ENCODE measurements at places on chromosomes 1 and 21. TPM values are rescaled to one million over a fixed set of nuclear protein-coding genes. Genes with fewer than 3 reads are reported as not detected.

Gene MYOM3
- total RNA-seq = not detected

Gene KRTAP7-1
- total RNA-seq = not detected

Gene NTNG1
- total RNA-seq = 0.28 TPM

Gene KIF17
- total RNA-seq = 0.25 TPM

Gene FMO5
- 0.37 TPM for total RNA-seq

Gene CHRM3
- total RNA-seq = 0.11 TPM

DNA sequence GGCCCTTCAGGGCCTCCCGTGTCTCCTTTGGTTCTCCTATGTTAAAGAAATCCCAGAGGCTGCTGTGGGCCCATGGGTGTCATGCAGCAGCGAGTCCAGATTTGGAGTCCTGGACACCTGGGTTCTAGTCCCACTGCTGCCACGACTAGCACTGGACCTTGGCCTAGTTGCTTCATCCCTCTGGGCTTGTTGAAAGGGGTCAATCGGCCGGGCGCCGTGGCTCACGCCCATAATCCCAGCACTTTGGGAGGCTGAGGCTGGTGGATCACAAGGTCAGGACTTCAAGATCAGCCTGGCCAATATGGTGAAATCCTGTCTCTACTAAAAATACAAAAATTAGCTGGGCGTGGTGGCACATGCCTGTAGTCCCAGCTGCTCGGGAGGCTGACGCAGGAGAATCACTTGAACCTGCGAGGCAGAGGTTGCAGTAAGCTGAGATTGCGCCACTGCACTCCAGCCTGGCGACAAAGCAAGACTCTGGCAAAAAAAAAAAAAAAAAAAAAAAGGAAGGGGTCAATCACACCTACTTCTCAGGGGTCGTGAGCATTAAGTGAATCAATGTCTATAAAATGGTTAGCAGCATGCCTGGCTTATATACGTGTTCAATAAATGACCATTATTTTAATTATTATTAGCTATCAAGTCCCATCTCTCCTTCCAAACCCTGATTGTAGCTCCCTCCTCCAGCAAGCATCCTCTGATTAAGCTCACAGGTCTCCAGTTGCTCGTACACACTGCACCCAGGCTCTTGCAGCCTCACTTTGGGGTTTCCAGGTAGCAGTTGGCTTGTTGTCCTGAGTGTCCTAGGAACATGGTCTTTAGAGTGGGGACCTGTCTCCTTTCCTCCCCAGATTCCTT is 43.8 kb downstream of the KIRREL1 start:
- H3K4me3 ChIP-seq = no peak overlapping the region
- no peak for DNase-seq
- no peaks in the 10 kb centered on the region for H3K4me1 ChIP-seq
- H3K27me3 ChIP-seq = peaks cover 2% of the 10 kb centered on the region
- H3K36me3 ChIP-seq = no peaks in the 10 kb centered on the region
- H3K27ac ChIP-seq = no peak overlapping the region

DNA sequence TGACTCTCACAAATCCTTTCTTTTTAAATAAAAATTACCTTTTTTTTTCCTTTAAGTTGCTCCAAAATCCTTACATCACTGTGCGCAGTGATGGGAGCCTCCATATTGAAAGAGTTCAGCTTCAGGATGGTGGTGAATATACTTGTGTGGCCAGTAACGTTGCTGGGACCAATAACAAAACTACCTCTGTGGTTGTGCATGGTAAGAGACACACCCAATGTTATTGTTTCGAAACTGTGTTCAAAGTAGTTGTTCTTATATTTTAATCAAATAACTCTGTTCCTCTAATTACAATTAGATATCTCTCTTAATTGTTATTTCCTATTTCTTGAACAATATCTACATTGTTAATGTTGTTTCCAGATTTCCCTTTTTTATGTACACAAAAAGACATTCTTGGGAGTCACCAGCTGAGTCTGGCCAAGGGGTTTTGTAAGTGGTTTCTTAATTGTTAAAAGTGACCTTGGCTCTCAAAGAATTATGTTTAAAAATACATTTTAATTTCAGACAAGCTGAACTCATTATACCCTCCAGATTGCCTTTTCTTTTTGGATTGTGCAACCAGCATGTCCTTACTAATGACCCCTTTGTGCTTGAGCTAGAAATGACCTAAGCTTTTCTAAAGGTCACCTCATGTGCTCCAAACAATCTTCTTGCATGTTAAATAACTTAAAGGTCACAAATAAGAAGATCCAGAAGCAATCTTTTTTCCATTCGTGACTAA is 250.1 kb downstream of the HMCN1 start:
- H3K27ac ChIP-seq = no peak overlapping the region
- H3K36me3 ChIP-seq = no peaks in the 10 kb centered on the region
- no peak overlapping the region for H3K4me3 ChIP-seq
- peaks cover 21% of the 10 kb centered on the region for H3K4me1 ChIP-seq
- no peak for DNase-seq

DNA sequence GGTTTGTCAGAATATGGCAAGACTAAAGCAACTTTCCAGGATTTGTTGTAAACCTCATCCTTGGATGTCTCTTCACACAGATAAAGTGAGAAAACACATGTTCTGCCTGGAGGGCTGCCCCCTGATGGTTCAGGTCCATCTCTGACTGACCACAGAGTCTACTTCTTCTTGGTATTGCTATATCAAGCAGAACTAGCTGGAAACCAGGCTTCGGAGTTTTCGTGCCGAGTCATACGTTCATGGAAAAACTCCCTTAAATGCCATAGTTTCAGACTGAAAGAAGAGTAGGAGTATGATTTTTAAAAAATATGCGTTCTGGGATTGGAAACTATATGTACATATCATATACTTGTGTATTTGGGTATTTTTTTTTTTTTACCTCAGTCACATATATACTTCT is 5.8 kb downstream of the OR10T2 start:
- no peak for DNase-seq
- H3K36me3 ChIP-seq = no peaks in the 10 kb centered on the region
- H3K27ac ChIP-seq = no peak overlapping the region
- H3K4me3 ChIP-seq = no peak overlapping the region

- H3K27me3 ChIP-seq = no peaks in the 10 kb centered on the region
- no peak overlapping the region for H3K4me3 ChIP-seq
- peak overlapping the region; percentile 77 for H3K27ac ChIP-seq
- H3K36me3 ChIP-seq = peaks cover 50% of the 10 kb centered on the region
Measured at GRCh38 chr1:15627343-15627988, 10.2 kb downstream of the DDI2 start.

DNA sequence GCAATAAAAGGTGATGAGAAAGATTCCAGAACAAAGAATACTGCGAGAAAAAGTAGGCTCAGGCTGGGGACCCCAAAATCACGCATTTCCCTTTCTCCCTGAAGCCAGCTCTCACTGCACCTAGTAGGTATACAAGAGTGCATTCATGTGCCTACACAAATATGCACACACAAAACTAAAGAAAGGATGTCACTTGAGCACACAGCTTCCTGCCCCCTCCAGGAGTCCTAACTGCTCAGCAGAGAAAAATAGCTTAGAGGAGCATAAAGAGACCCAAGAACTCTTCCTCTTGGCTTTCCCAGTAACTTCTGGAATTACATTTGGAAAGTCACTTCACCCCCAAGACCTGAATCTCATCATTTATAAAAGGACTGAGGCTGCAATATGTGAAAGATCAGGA is 38.0 kb downstream of the JAK1 start:
- H3K4me3 ChIP-seq = no peak overlapping the region
- H3K36me3 ChIP-seq = peaks cover 23% of the 10 kb centered on the region
- DNase-seq = no peak

DNA sequence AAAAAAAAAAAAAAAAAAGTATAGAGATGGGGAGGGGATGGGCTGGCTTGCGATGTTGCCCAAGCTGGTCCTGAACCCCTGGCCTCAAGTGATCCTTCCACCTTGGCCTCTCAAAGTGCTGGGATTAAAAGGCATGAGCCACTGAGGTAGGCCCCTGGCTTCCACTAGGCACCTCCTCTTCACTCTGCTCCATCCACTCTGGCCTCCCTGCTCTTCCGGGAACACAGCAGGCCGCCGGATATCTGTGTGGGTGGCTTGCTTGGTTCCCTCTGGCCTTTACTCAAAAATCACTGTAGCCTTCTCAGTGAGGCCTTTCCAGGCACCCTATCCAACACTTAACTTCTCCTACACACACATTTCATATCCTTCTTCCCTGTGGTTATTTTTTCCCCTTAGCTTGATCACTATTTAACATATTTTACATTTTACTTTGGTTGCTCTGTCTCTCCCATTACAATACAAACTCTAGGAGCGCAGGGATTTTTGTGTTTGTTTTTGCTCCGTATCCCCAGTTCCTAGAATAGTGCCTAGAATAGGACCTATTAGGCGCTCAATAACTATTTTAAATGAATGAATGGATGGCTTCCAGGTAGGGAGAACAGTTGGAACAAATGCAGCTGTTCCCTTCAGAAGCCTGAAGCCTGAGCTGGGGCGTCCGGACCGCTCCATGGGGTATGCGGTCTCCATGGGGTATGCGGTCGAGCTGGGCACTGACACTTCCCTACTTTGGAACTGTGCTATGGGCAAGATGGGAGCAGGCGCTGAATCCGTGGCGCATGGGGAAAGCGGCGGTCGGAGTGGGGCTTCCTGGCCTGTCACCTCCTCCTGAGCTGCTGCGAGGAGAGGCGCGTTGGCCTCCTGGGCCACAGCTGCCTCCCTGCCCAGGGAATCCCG is 46.7 kb downstream of the H3-3A start:
- no peaks in the 10 kb centered on the region for H3K36me3 ChIP-seq
- H3K4me1 ChIP-seq = peaks cover 9% of the 10 kb centered on the region
- no peak for DNase-seq
- peak overlapping the region; percentile 59 for H3K27ac ChIP-seq

DNA sequence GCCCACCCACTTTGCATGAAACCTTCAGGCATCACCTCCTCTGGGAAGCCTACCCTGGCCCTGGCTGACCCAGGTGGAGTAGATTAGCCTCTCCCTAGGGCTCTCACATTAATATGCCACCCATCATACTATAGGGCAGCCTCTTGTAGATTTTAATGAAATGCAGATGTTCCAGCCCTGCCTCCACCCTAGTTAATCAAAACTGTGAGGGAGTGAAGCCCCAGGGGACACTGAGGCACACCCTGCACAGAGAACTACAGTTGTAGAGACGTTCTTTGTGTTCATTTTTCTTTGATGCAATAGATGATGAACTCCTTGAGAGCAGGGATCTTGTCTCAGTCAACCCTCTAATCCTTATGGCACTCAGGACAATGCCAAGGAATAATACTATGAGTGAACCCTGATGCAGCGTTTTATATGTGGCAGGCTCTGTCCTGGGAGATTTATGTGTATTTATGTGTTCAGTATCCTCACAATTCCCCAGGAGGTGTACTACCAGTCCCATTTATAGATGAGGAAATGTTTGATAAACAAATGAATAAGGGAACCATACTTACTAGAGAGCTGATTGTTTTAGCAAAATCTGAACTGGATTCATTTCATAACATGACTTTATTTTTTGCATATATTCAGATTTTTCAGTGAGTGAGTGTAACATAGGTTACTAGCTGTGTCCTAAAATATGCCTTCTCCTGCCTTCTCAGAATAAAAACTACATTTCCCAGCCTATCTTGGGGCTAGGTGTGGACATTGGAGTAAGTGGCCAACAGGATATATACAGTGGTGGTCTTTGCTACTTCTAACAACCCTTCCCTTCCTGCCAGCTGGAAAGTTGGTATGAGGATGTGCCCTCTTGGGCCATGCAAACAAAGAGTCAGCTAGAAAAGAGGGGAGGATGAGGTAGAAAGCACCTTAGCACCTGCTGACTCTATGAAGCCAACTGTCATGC is 23.5 kb upstream of the PRELP start:
- H3K4me3 ChIP-seq = no peak overlapping the region
- H3K27me3 ChIP-seq = peaks cover 11% of the 10 kb centered on the region
- no peak for DNase-seq
- no peak overlapping the region for H3K27ac ChIP-seq
- H3K36me3 ChIP-seq = no peaks in the 10 kb centered on the region

DNA sequence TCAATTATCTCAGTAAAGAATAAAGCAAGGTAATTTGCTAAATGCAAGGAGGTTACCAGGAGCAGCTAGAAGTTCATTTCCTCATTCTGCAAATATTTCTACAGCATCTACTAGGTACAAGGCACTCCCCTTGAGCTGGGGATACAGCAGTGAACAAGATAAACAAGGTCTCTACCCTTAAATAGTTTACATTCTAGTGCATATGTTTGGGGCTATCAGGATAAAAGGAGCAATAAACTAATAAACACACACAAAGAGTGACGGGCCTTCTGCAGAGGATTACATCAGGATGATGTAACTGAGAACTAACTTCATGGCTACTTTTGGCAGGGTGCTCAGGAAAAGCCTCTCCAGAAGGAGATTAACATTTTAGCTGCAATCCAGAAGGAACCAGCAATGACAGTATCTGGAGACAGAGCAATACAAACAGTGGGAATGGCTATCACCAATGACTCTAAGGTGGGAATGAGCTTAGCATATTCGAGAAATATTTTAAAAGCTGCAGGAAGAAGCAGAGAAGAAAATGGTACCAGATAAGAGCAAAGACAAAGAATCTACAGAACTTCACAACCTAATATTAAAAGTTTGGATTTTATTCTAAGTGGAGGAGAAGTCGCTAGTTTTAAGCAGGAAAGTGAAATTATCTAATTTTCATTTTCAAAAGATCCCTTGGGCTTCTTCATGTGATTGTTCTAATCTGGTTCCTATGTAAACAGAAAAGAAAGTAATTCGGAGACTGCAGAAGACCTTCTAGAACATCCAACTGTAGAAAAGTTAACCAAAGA is 25.8 kb downstream of the TP53BP2 start:
- no peak for DNase-seq
- peaks cover 28% of the 10 kb centered on the region for H3K36me3 ChIP-seq
- H3K4me1 ChIP-seq = peaks cover 54% of the 10 kb centered on the region
- no peaks in the 10 kb centered on the region for H3K27me3 ChIP-seq

DNA sequence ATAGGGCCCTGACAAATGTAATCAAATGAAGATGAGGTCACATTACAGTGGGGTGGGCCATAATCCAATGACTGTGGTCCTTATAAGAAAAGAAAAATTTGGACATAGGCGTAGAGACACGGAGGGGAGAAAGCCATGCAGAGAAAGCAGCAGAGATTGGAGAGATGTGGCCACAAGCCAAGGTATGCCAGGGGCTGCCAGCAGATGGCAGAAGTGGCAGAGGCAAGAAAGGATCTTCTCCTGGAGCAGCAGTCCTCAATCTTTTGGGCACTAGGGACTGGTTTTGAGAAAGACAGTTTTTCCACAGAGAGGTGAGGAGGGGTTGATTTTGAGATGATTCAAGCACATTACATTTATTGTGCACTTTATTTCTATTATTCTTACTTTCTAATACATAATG is 355.1 kb downstream of the NPHP4 start:
- H3K4me1 ChIP-seq = no peaks in the 10 kb centered on the region
- DNase-seq = peak; percentile 49
- no peaks in the 10 kb centered on the region for H3K36me3 ChIP-seq
- no peak overlapping the region for H3K27ac ChIP-seq
- H3K27me3 ChIP-seq = peaks cover 19% of the 10 kb centered on the region
- H3K4me3 ChIP-seq = no peak overlapping the region

DNA sequence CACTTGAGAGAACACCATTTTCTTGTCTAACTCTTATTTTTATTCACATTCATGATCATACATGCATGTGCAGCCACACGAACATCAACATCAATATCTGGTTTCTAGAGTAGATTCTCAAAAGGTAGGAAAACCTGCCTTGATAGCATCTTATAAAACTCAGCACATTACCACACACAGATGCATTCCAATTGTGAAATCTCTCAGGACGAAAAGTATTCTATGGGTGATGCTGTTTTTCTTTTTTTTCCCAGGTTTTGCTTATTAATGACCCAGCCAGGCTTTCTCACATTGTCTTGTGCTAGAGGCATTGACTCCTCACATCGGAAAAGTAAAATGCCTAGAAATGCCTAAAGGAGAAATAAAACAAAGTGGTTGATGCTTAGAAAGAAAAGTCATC is 562.8 kb downstream of the KIF26B start:
- no peaks in the 10 kb centered on the region for H3K36me3 ChIP-seq
- no peaks in the 10 kb centered on the region for H3K27me3 ChIP-seq
- no peak overlapping the region for H3K4me3 ChIP-seq
- DNase-seq = no peak
- no peak overlapping the region for H3K27ac ChIP-seq

Data from activated CD4-positive, alpha-beta T cell treated with anti-CD3 and anti-CD28 coated beads for 36 hours (primary cell).